ENCODE measurements at places on chromosomes 12 and 14. TPM values are rescaled to one million over a fixed set of nuclear protein-coding genes. Genes with fewer than 3 reads are reported as not detected.

Gene ANP32D
- total RNA-seq = 0.09 TPM

Gene FOXN4
- not detected for total RNA-seq

Gene LAG3
- 0.22 TPM for total RNA-seq

Gene HCAR2
- not detected for total RNA-seq

Gene RAD51AP1
- total RNA-seq = 3.7 TPM

Gene KRT86
- not detected for total RNA-seq

Gene SLC38A4
- total RNA-seq = 5.1 TPM

Gene LGR5
- not detected for total RNA-seq

Gene PARP2
- 3.9 TPM for total RNA-seq

Gene PLBD1
- total RNA-seq = 0.17 TPM

Gene LMNTD1
- not detected for total RNA-seq

Gene NPAS3
- total RNA-seq = 0.43 TPM

Data from dermis lymphatic vessel endothelial cell (primary cell).